ENCODE measurements at places on chromosomes 2 and 18.
A peak's percentile ranks its signal among the peaks of the same experiment; 100 is the strongest.

DNA sequence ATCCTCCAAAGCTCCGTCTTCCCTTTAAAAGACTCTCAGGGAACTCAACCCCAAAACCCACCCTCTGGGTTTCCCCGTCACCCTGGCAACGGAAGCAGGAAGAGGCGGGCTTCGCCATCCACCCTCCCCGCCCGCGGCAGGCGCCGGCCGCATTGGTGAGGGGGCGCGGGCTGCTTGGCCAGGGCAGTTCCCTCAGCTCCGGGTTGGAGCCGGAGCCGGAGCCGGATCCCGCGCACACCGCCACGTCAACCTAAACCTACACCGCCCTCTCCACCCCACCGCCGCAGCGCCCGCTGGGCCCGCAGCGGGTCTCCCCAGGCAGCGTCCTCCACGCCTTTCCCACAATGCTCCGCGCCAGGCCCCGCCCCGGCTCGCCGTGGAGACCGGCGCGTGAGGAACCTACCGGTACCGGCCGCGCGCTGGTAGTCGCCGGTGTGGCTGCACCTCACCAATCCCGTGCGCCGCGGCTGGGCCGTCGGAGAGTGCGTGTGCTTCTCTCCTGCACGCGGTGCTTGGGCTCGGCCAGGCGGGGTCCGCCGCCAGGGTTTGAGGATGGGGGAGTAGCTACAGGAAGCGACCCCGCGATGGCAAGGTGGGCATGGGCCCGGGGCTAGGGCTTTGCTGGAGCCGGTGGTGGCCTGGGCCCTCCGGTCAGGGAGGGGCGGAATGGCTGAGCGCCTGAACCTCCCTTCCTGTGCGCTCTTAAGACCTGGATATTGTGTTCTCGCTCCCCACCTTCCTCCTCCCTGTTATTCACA lies at the start of gene DNAJC10:
TSS of gene DNAJC10 (plus strand) at position 366 of the 758 bp plus-strand sequence. CDS start 1,830 bp downstream, outside the sequence.
- DNase-seq: peak; percentile 65

- DNase-seq: no peak
These were observed 15.2 kb downstream of the KIDINS220 start for GRCh38 chr2:8822218-8822617.

DNA sequence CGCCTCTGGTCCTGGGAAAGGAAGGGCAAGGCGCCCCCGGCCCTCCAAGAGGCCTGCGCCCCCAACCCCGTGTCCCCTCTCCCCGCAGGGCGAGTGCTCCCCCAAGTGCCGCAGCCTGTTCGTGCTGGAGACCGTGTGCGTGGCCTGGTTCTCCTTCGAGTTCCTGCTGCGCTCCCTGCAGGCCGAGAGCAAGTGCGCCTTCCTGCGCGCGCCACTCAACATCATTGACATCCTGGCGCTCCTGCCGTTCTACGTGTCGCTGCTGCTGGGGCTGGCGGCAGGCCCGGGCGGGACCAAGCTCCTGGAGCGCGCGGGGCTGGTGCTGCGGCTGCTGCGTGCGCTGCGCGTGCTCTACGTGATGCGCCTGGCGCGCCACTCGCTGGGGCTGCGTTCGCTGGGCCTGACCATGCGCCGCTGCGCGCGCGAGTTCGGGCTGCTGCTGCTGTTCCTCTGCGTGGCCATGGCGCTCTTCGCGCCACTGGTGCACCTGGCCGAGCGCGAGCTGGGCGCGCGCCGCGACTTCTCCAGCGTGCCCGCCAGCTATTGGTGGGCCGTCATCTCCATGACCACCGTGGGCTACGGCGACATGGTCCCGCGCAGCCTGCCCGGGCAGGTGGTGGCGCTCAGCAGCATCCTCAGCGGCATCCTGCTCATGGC lies 52.4 kb downstream of the SLC66A2 start:
- no peak for DNase-seq

- peak; percentile 9 for DNase-seq
These were observed 1097.9 kb upstream of the CNTNAP5 start for GRCh38 chr2:122927197-122927596.

DNA sequence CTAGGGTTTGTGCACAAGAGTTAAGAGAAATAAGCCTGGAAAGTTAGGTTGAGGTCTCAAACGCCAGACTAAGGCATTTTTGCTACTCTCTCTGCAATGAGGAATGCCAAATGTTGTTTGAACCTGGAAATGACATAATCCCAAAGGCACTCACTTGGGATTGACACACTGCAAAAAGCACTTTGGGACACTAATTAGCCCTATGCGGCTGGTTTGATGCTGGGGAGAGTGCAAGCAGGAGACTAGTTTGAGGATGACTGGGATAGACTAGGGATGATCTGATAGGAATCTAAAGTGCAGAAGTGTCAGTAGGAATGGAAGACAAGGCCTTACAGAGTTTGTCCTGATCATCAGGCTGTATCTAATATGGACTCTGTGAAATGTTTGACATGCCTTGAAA lies 469.0 kb downstream of the SLC4A3 start:
- DNase-seq: no peak

- DNase-seq: no peak
These were observed 29.4 kb upstream of the CHMP3 start for GRCh38 chr2:86592547-86593230.

GRCh38 chr2:228646061-228646460 lies 464.6 kb upstream of the SPHKAP start:
- no peak for DNase-seq

DNA sequence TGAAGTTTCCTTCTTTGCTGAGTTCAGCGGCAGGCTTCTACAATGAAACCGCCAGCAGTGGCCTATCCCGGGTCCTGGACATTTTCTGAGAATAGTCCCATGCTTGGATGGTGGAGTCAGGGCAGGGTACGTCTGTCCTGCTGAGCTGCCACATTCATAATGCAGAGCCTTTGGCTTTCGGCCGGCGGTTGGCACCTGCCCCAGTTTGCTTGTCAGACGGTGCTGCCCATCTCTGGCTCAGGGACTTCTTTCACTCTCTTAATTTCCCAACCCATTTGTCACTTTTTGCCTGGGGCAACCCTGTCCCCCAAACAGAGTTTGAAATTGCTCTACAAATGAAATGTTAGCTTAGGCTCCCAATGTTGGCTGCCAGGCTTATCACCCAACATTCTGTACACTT lies 57.2 kb downstream of the SOX11 start:
- DNase-seq: no peak

DNA sequence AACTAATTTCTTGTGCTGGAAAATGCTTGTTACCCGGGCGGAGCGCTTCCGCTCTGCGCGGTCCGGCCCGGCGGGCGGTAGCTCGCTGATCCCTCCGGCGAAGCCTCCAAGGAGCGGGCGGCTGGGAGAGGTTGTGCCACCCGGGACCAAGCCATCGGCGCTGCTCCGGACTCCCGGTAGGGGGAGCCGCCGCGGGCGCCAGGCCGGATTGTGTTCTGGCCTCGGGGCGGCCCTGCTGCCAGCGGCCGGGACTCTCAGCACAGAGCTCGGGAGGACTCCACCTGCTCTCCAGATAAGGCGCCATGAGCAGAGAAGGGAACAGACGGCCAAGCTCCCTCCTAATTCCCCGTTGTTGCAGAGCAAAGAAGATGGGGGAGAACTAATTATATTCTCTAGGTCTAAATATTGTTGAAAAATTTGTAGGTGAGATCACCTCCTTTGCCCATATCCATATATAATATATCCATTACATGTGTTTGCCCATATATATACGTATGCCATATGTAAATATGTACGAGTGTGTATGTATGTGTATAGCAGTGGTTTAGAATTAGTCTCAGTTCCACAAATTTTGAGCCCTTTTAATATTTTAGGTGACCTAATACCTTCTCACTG lies 13.8 kb upstream of the SATB2 start:
- no peak for DNase-seq

DNA sequence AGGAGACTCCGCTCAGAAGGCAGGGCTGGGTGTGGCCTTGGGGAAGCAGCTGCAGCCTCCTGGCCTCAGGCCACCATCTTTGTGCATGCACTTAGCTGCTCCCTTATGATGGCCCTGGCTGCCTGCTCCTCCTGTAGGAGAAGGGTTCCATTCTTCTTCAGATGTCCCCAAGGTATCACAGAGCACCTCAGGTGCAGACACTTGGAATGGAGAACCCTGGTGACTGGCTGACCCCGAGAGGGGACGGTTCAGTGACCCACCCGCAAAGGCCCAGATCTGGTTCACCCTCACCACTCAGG lies 9.6 kb downstream of the GPAT2 start:
- DNase-seq: no peak

DNA sequence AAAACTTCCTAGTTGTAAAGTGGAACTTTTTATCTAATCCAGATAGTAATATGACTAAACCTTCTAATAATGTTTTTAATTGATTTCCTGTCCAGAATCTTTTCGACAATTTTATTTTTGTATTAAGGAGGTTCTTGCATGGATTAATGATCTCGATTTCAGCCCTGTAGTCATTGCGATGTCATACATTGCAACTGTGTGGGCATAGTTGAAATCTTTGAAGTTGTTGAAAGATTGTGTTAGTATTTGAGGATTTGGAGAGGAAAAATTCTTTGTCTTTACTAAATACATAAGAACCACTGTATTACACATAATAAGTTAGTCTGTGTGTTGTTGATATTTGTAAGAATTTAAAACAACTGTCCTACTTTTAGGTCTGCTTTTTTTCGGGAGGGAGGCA lies 31.1 kb downstream of the ACSL3 start:
- DNase-seq: no peak

- no peak for DNase-seq
These were observed 19.6 kb upstream of the ESPNL start for GRCh38 chr2:238080518-238080917.
